ENCODE measurements at places on chromosomes 11 and 22.

DNA sequence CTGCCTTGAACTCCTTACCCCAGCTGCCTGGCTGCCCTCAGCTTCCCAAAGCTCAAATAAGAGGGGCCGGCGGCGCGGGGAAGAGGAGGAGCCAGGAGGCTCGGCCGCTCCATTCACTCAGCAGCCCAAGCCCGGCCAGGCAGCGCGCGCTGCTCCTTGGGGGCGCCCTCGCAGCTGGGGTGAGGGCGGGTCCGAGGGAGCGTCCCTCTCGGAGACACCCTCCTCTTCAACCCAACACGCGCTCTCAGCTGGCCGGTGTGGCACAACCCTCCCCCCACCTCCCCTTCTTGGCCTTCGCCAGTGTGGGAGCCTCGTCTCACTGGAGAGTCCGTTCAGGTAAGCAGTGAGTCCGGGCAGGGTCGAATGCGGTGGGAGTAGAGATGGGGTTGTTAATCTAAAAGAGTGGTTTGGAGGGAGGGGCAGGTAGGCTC is at the start of gene WT1:
WT1 (minus strand) TSS at position 29 of the 431 bp plus-strand sequence.
- peak; percentile 49 for DNase-seq

DNA sequence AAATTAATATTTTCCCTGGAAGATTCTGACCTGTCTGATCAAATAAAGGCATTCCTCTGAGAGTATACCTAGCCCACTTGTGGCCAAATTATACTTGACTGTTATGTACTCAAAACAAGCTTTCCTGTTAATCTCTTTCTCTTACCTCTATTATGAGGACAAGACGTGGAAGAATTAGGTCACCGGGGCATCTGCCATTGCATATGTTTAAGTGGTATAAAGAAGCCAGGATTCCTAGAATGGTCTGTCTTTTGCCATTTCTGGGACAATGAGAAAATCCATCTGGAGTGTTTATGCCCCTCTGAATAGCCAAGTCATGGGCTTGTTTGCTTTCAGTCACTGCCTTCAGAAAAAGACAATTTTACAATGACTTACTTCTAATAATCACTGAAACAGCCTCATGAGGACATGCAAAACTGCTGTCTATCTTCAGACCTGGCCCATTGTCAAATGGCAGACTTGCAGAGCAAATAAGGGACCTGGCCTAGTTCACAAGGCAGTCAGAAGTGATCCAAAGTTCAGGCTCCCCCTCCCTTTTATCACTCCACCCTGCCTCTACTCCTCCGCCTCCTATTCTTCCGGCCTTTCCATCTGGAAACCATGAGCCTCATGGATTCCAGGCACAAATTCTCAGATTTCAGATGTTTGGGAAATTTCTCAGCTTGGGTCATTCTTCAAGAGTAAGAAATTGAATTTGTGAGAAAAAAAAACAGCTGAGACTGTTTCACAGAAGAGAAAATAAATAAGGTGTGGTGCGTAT is 128.1 kb upstream of the LDLRAD3 start:
- no peak for DNase-seq

DNA sequence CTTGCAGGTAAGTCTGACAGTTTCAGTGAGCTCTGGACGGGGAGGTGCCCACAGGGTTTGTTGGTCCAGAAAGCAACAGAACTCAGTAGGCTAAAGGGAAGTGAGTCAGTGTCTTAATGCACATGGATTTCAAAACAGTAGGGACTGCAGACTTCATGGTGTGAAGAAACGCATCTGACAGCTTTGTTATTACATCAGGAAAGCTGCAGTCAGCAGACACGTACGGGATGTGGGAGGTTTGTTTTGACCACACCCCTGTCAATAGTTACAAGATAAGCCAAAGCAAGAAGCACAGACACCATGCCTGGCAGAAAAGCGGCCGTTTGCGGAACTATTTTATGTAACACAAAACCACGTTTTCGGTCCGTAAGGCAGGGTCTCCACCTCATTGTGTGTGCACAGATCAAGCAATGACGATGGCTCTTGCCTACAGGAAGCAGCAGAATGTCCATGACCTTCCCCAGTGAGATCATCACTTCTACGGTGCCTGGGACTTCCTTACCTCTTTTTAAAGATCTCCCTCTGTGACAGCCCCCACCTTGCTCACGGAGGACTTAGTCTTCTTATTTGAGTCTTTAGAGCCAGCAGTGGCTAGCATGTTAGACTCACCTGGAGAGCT is 58.2 kb upstream of the FTH1 start:
- DNase-seq = peak; percentile 97

- no peak for DNase-seq
Observed at GRCh38 chr11:3146612-3147256, 18.4 kb downstream of the OSBPL5 start.

DNA sequence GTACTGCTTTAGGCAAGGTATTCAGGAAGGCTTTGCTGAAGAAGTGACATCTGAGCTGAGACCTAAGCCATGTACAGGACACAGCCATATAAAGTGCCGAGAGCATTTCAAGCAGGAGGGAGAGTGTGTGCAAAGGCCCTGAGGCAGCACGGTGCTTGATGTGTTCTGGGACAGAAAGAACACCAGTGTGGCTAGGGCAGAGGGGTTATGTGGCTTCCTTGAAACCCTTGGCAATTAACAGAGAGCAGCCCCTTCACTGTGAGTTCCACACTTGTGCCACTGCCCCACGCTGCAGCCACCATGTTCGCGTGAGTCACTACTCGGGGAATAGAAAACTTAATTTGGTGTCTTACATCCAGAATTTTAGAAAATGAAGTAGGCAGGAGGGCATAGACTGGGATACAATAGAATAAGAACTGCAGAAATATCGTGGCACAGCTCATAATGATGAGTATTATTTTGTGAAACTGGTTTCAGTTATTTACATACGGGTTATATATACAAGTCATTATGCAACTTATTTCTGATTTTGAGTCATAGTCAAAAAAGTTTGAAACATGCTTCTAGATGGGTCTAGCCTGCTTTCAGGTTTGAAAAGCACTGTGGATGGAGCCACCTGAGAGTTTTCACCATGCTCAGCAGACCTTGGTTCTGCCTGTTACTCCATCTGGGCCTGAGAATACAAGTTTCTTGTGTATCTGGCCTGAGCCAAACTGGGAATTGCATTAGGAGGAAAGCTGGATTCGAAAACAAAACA is 11.8 kb downstream of the IL10RA start:
- DNase-seq = no peak

DNA sequence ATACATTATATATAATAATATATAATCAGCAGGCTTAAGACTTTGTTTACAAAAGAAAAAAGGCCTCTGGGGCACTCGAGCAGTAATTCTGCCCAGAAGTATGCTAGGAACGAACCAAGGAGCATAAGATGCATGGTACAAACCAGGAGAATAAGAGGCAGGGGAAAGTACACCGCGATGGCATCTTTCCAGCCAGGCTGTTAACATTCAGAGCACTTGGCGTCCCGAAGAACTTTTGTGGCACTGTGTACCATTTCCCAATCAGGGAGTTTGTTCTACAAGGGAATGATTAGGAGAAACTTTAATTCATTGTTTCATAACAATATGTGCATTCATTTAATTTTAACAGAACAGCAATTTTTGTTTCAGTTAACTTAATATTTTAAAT is 125.1 kb downstream of the WT1 start:
- no peak for DNase-seq

DNA sequence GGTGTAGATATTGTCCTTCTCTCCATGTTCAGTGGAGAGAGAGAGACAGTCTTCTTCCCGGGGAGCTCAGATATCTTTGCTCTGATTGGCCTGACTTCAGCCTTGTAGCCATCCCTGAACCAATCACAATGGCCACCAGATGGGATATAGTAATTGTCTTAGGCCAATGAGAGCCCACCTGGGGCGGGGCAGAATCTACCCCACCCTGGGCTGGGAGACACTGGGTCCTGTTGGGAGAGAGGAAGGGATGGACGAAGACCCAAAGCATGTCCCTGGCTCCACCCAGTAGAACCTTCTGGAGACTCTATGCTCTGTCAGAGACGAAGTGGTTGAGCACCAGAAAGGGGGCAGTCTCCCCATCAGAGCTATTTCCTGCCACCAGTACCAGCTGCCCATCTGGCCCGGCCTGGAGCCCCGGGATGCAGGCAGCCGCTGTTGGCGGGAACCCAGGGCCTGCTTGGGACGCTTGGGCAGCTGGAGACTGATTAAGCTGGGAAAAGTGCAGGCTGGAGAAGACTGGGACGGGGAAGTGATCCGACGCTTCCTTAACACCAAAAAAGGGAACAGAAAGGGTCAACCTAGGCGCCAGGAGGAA is 31.6 kb upstream of the CBX7 start:
- no peak for DNase-seq

GRCh38 chr11:118705111-118705741 is 25.8 kb upstream of the TREH start:
- DNase-seq = peak; percentile 67

DNA sequence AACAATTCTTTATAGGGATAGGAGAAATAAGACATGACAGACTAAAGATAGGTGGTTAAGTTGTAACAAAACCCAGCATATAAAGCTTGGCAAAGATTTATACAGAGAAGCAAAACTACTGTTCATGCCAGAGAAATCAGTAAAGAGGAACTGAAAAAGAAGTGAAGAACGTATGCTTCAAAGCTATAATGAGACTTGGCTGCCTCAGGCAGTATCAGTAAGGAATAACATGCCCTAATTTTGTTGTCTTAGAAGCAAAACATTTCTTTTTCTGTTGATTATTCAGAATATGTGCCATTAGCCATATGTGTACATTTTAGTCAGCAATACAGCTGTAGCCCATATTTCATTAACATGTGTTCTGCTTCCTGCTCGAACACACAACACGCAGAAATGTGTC is 403.2 kb downstream of the NELL1 start:
- DNase-seq = no peak

GRCh38 chr11:13317293-13318080 is 39.9 kb downstream of the BMAL1 start:
- no peak for DNase-seq

- no peak for DNase-seq
Observed at GRCh38 chr11:41716862-41717261, 257.4 kb upstream of the LRRC4C start.

DNA sequence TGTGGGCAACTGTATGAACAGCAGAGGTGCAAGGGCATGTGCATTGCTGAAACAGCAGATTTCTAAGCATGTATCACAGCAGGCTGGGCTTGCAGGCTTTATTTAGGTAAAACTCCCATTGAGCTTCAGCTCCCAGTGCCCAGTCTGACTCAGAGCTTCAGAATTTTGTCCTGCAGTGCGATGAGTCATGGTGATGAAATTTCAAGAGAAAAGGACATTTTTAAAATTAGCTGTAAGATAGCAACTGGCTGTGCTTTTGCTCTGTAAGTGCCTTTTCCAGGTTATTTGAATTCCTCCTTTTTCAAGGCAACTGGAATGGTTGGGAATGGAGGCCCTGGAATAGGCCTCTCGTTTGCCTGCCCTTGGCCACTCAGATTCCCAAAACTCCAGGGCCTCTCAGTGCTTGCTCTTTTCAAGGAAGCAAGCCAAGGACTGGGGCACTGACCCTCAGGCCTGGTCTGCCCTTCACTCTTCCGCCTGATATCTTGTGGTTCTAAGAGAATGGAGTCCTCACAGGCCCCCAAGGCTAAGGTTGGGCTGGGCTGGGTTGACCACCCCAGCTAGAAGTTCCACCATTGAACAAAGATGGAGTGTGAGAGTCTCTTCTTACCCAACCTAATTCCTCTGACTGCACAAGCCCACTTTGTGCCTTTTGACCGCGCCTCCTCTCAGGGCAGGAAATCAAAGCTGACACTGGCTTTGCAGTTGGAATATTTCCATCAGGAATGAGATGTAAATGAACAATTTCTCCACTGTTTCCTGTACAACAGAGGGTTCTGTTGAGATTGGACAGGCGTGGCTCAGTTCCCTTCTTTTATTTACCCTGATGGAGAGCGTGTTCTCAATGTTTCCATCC is 59.5 kb upstream of the PRSS23 start:
- DNase-seq = peak; percentile 45

- DNase-seq = no peak
Observed at GRCh38 chr11:112266410-112266778, 5.7 kb upstream of the PLET1 start.

DNA sequence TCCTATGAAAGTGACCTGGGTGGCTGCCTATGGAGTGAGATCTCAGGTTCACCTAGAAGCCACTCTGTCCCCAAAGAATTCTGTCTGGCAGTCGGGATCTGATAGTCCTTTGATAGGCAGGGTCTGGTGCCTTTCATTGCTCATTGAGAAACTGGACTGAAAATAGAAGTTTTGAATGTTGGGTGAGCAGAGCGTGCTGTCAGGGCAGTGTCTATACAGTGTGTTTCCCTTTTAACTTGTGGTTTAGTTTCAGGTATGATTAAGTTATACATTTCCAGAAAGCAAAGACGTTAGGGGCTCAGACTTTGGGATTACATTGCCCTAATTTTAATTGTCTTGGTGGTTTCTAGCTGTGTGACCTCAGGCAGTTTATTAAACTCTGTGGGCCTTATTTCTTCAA is 111.3 kb upstream of the PAX6 start:
- no peak for DNase-seq

- DNase-seq = no peak
Observed at GRCh38 chr11:74677131-74677530, 54.1 kb downstream of the CHRDL2 start.

GRCh38 chr11:116580799-116581198 is 192.0 kb downstream of the BUD13 start:
- DNase-seq = no peak

GRCh38 chr11:68467201-68467834 is 6.8 kb downstream of the PPP6R3 start:
- no peak for DNase-seq

- no peak for DNase-seq
Observed at GRCh38 chr11:78560826-78561484, 13.7 kb downstream of the NARS2 start.

DNA sequence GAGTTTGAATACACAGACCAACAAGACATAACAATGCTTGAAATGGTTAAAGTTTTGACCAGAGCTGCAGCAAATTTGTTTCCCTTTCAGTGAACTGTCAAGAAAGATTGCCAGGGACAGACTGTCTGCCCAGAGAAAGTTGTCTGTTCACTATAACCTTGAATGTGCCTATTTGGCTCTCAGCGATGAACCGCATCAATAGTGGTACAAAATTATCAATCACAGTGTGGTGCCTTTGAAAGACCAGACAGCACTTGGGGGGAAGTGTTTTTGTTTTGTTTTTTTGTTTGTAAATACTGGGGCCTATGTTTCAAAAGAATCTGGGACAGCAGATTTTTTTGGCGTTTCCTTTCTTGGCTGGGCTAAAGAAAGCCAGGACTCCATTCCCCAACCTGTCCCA is 123.1 kb downstream of the CD44 start:
- no peak for DNase-seq

DNA sequence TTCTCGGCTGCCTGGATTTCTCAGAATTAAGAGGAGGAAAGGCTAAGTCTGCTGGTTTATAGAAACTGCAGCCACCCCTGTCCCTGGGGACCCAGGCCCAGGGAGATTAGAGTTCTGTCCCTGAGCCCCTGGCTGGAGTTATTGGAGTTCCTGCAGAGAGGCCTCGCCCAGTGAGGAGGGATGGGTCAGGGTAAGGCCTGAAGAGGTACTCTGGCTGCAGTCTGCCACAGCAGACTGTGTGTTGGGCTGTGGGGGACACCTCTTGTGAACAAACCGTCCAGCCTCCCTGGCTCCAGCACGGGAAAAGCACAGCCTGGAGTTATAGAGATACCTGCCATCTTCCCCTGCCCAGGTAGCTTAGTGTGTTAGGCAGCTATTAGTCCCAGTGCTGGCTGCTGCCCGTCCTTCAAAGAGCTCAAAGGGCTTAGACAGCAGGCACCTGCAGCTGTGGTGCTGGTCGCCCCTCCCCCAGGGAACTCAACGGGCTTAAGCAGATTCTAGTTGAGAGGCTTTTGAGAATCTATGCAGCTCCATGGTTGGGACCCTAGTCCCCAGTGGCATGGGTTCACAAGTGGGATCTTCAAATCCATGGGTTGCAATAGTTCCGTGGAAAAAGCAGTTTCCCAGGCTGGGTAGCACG is 36.6 kb upstream of the MUC15 start:
- no peak for DNase-seq

GRCh38 chr11:103850419-103851165 is 185.8 kb upstream of the DDI1 start:
- DNase-seq = no peak
